ENCODE measurements at places on chromosomes 16 and 17.

- no peak for DNase-seq
Observed at GRCh38 chr17:27469256-27469655, 13.0 kb downstream of the KSR1 start.

DNA sequence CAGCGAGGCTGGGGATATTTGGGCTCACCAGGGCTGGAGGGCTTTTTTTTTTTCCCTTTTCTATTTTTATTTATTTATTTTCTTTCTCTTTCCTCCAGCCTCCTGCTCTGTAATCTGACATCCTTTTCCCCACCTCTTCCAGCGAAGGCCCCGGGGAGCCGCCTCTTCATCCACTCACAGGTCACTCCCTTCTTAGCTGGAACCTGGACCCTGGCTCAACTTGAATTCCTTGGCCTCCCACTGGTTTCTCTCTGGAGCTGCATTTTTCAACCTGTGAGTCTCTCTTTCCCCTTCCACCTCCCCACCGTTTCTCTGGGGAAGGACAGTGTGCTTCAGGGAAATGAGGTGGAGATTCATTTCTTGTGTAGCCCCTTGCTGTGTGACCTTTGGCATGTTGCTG, 82.0 kb downstream of the MRM1 start:
- DNase-seq = no peak

DNA sequence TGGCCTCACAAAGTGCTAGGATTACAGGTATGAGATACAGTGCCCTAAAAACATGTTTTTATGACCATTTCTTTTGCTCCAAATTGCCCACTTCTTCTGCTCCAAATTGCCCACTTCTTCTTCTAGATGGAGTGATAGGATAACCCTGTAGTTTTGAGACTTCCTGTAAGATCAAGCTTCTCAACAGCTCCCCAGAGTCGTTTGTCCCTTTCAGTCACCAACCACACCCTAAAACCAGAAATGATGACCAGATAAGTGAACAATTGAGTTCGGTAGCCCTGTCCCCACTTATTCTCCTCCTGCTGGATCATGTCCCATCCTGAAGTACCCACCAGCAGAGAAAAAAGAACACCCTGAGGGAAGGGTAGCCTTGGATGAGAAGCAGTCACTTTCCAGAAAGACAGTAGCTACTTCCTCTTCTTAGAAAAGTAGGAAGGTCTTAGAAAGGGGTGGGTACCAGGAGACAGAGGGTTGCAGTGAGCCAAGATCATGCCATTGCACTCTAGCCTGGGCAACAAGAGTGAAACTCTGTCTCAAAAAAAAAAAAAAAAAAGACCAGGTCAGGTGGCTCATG, 2.5 kb downstream of the ODAD4 start:
- DNase-seq = no peak

- DNase-seq = no peak
Observed at GRCh38 chr17:81223762-81224130, 981 bp upstream of the CEP131 start.

GRCh38 chr16:87778476-87778829, 12.7 kb upstream of the KLHDC4 start:
- DNase-seq = peak; percentile 36

- no peak for DNase-seq
Observed at GRCh38 chr16:46612121-46612520, 9.1 kb downstream of the SHCBP1 start.

DNA sequence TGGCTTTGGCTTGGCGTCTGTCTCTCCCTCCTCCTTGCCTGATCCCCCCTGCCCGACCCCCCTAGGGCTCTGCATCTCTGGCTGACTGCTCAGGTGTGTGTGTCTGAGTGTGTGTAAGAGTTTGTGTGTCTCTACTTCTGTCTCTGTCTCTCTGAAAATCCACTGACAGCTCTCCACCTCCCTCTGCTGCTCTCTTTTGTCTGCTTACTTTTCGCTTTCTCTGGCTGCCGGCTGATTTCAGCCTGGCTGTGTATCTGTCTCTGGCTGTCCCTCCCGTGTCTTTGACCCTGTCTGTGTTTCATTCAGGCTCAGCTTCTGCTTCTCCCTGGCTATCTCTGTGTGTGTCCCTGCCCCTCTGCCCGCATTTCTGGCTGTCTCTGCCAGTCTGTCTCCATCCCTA, 3.8 kb upstream of the SPEM1 start:
- DNase-seq = no peak

GRCh38 chr17:63519972-63520882, 2.9 kb upstream of the KCNH6 start:
- DNase-seq = no peak

DNA sequence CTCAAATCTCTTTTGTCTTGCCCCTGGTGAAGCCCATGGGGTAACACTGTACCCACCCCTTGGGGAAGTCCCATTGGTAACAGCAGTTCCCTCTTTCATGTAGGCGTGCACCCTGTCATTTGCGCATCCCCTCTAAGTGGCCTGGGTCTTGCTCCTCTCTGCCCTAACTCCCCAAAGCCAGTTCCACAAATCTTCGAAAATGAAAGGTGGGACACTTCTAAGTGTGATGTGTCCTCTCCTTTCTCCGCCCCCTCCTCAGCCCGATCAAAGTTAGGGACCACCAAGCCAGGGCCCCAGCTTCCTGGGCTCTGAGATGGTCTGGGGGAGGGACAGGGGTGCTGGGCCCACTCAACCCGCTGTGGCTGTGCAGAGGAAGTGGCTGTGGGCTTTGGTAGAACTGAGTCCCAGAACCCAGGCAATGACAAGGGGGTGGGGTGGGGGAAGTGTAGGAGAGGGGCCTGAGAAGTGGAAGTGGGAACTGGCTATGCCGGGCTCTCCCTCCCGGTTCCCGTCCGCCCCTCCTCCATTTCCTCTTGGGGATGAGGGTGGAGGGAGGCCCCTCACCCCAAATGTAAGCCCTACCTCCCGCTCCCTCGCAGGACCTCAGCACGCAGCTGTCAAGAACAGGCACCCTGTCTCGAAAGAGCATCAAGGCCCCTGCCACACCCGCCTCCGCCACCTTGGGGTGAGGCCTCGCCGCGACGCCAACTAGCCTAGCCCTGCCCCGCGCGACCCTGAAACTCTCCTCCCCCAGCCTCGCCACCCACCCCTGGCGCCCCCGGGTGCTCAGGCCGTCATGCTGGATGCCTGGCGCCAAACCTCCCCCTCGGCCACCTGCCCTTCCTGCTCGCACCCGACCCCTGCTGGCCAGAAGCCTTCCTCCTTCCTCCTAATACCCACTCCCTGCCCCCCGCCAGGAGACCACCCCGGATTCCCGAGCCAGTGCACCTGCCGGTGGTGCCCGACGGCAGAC, 8.7 kb downstream of the ABI3 start:
- DNase-seq = no peak

DNA sequence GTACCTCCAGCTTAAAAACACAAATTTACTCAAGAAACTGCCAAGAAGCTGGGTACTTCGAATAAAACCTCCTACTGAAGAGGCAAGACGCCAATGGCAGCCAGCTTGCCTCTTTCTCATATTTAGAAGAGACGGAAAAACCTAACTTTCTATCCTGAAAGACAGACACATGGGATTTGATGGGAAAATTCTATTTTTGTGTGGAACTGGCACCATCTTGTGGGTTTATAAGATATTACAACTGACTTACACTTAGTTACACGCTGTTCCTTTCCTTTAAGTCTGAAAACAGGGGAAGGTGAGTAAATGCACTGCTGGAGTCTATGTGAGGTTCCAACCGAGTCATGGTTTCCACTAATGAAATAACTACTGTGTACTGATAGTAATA, 10.3 kb downstream of the ZNF18 start:
- DNase-seq = no peak

DNA sequence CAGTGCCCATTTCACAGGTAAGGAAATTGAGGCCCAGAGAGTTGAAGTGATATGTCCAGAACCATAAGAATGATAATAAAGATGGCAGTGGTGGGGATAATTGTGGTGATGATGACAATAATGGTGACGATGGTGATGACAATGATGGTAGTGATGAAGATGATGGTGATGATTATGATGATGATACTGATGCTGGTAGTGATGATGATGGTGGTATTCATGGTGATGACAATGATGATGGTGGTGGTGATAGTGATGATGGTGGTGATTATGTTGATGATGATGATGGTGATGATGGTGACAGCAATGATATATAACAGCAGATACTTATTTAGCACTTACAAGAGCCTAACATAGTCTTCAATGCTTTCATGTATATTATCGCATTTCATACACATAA, 18.1 kb upstream of the TMEM132E start:
- DNase-seq = no peak

GRCh38 chr16:61948414-61948813, 87.8 kb downstream of the CDH8 start:
- no peak for DNase-seq

GRCh38 chr17:10318535-10318934, 54.3 kb downstream of the MYH13 start:
- no peak for DNase-seq

DNA sequence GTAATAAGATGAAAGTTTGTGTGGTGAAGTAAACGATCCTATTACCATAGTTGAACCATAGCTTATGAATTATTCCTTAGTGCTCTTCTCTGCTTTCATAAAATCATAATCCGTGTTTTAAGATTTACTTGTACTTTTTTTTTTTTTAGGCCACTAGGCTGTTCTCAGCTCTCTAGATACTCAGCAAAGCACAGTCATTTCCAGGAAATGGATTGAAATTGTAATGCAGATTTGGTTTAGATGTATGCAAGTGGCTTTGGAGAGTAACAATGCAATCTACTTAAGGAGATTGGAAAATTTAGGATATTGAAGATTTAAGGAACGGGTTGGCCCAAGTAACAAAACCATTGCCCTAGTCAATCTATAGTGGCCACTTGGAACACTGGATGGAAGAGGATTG, 125.1 kb downstream of the PITPNC1 start:
- no peak for DNase-seq

GRCh38 chr16:66859397-66860068, 15.3 kb downstream of the CA7 start:
- no peak for DNase-seq

- no peak for DNase-seq
Observed at GRCh38 chr17:82870541-82870940, 30.7 kb upstream of the ZNF750 start.

DNA sequence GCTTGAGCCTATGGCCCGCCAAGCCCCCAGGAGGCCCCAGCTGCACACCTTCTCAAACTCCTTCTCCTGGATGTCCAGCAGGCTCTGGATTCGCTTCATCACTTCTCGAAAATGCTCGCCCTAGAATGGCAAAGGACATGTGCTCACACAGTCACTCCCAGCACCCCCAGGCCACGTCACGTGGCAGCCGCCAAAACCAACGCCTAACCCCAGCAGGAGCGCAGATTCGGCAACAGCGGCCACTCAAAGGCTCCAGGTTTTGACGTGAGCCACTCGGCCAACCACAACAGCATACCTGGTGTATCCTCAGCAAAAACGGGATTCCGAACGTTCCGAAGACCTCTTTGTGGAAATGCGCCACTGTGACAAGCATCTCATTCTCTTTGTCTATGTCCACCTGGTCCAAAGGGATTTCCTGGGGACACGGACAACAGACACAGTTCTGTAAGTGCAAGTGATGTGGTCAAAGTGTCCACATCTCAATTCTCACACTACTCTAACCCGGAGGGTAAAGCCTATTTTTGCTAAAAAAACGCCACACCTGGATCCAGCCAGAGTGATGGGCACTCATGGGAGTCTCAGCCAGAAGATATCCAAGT, 12.7 kb downstream of the LITAFD start:
- DNase-seq = no peak

GRCh38 chr17:4782652-4783051, 3.5 kb downstream of the VMO1 start:
- peak; percentile 30 for DNase-seq

DNA sequence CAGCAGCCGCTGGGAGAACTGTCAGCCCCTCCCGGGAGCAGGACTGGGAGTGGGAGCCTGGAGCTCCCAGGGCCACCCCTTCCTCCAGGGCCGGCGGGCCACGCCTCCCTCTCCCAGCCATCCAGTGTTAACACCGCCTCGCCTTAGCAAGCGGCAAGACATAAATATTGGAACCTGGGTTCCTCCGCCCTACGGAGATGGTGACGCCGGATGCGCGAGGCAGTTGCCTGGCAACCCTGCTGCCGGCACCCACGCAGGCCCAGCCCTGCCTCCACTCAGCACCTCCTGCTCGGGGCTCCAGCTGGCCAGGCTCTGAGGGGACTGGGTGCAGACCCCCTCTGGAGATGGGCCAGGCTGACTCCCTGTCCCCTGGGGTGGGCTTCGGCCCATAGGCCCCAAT, 27.4 kb upstream of the CACNA1H start:
- DNase-seq = no peak

GRCh38 chr16:57000271-57001025, 11.1 kb downstream of the NLRC5 start:
- peak; percentile 48 for DNase-seq

- no peak for DNase-seq
Observed at GRCh38 chr17:15351478-15351840, 10.1 kb upstream of the TEKT3 start.

DNA sequence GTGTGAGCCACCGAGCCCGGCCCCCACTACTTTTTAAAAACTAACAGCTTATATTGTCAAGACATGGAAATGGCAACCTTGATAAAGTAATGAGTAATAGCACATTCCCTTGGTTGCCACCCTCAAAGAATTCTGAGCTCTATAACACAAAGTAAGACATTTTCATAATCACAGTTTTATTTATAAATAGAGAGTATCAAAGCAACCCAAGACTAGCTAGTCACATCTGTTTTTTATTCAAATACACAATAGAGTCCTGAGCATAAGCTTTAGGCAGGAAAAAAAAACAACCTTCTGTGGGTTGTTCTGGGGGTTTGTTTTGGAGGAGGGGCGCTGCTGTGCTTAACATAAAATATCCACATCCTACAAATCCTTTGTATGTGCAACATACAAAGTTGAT, 68.7 kb downstream of the CEP95 start:
- no peak for DNase-seq
